Renal pelvis (tissue), 12 donors: ENCODE measurements at places on chromosomes 1 and 21.
A peak's percentile ranks its signal among the peaks of the same experiment; 100 is the strongest.

GRCh38 chr1:192477630-192478029, 97.9 kb upstream of the RGS1 start:
- no peak for DNase-seq

GRCh38 chr1:109404838-109405237, 7.1 kb upstream of the SORT1 start:
- no peak for DNase-seq

DNA sequence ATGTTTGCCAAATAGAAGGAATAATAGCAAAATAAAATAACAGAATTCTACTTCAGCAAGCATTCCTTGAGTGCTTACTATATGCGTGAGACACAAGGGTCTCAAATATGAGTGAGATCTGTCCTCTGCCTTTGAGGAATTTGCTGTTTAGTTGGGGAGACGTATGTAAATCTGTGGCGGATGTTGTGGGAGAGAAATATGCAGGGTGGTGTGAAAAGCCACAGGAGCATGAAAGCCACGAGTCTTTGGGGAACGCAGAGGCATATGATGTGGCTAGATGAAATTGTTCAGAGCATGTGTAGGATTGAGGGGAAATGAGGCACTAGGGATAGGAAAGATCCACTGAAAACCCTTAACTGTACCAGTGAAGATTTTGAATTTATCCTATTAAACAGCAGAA, 244.4 kb downstream of the PBX1 start:
- DNase-seq = no peak

- no peak for DNase-seq
Observed at GRCh38 chr1:170872663-170873062, 62.7 kb upstream of the MROH9 start.

DNA sequence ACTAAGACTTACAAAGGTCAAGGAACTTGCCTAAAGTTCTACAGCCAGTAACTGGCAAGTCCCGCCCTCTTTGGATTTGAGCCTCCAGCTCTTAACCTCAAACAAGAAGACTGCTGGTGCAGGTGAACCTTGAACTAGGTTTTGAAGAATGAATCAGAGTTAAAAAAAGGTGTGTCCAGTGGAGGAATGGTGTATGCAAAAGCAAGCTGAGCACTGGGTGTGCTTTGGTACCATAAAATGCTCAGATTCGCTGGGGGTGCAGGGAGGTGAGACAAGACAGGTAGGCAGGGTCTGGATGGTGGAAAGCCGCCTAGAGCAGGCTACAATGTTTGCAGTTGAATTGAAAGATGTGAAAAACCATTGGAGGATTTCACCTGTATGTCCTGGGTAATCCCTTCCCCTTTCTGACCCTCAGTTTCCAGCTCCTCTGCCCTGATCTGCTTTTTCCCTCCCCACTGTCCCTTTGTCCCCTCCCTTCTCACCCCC, 39.8 kb downstream of the FOXD2 start:
- DNase-seq = no peak

- DNase-seq = no peak
Observed at GRCh38 chr1:207314816-207315215, 6.7 kb upstream of the CD55 start.

DNA sequence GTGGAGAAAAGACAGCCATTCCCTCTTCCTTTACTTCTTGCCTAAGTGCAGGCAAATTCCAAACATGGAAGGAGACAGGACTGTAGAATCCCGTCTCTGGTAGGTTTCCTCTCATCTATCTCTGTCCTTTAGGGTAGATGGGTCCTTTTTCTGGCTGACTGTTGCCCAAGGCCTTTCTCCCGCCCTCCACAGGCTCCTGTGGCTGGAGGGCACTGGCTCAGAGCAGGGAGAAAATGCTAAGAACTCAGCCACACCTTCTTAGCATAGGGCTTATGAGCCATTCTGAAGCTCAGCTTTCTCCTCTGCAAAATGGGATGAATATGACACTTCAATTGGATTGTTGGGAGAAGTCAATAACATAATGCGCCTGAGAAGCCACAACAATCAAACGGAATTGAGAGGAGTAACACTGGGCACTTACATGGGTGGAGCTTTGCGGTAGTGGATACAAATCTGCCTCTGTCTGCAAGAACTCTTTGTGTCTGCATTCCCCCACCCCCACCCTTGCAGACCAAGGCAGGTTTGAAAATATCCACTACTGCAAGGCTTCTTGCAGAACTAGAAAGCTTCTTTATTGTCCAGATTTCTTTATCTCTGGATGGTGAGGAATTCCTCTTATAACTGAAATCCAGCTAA, 94.7 kb downstream of the CSMD2 start:
- DNase-seq = no peak

- DNase-seq = no peak
Observed at GRCh38 chr1:41365772-41366454, 4.7 kb downstream of the FOXO6 start.

DNA sequence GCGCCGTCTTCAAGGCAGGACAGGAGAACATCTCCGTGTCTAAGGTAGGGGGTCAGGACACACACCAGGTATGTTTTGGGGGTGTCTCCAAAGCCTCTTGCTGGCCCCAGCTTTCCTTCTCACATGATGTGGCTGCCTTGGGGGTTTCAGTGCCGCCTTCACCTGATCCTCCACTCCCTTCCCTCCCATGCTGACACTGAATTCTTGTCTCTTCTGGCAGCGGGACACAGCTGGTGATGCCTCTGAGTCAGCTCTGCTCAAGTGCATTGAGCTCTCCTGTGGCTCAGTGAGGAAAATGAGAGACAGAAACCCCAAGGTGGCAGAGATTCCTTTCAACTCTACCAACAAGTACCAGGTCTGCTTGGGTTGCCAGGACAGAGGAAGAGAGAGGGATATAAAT, 13.5 kb downstream of the ATP1A2 start:
- DNase-seq = no peak

- DNase-seq = no peak
Observed at GRCh38 chr1:223824712-223825111, 21.0 kb downstream of the TP53BP2 start.

- DNase-seq = no peak
Observed at GRCh38 chr1:68409426-68409825, 40.3 kb downstream of the RPE65 start.

DNA sequence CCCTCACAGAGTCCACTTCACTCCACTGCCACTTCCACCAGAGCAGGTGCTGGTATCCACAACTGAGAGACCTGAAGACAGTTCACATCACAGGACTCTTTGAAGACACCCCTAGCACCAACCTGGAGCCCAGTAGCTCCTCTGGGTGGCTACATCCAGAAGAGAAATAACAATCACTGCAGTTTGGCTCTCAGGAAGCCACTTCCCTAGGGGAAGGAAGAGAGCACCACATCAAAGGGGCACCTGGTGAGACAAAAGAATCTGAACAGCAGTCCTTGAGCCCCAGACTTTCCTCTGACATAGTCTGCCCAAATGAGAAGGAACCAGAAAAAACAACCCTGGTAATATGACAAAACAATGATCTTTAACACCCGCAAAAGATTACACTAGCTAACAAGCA, 113.2 kb downstream of the TENT5C start:
- no peak for DNase-seq

- DNase-seq = no peak
Observed at GRCh38 chr1:42364089-42364488, 16.5 kb upstream of the RIMKLA start.

DNA sequence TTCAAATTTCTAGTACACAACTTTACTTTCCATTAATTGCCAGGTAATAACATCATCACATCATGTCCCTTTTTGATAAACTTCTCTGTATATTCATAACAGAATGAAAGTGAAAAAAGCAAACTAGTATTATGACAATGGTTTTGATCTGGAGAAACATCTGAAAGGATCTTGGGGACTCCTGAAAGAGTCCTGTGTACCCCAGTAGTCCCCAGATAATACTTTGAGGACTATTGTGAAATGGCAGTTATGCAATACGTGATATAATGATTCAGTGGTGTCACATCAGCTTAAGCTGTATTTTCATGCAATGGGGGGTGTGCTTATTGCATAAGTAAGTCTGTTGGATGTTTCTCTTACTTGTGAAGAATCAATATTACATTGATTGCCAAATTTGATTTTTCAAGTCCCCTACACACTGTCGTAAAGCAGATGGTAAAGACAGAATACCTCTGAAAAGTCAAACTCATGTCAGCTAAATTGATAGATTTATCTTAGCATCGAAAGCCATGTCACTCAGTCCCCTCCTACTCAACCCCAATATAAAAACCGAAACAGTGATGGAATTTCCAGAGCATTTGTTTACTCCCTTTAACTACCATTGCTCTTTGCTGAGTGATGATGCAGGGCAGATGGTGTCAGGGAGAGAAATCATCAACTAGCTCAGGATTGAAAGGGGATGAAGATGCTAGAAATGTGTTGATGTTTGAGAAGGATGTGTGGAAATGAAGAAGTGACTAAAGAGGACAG, 146.7 kb upstream of the C1orf105 start:
- DNase-seq = no peak

DNA sequence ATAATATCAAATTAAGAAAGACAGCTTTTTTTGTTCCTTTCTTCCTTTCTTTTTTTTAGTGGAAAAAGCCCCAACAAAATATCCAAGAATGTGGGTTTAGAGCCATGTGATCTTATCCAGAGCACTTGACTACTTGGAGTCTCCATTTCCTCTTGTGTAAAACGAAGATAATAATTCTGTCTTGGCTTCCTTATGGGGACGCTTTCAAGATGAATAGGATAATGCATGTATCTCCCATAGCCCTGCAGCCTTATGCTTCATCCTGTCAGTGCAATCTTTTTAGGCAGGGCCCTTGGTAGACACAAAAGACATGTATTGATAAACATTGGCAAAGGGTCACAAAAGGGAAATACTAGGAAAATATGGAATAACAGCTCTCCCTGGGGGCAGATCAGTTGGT, 34.8 kb downstream of the ZBTB18 start:
- DNase-seq = no peak

DNA sequence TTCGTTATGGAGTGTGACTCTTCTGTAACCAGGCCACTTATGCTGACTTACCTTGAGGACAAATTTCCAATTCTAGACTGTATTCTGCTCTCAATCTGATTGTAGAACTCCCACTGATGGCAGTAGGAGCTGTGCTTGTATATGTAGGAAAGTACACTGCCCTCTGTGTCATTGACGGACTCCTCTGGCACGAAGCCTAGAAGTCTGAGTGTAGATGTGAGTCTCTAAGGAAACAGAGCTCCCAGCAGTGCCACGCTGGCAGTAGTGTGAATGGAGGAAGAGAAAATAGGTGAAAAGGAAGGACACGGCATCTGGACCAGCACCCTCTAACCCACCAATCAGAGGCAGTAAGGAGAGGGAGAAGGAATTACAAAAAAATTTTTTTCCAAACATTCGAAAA, 130.4 kb upstream of the ADGRL2 start:
- DNase-seq = peak; percentile 76

- DNase-seq = no peak
Observed at GRCh38 chr1:160365325-160365724, 1.5 kb upstream of the NHLH1 start.

- no peak for DNase-seq
Observed at GRCh38 chr1:109539676-109540075, at the start of gene GPR61. Gene GPR61 (plus strand): TSS chr1:109539872. CDS start chr1:109543023, 3,151 bp downstream.

DNA sequence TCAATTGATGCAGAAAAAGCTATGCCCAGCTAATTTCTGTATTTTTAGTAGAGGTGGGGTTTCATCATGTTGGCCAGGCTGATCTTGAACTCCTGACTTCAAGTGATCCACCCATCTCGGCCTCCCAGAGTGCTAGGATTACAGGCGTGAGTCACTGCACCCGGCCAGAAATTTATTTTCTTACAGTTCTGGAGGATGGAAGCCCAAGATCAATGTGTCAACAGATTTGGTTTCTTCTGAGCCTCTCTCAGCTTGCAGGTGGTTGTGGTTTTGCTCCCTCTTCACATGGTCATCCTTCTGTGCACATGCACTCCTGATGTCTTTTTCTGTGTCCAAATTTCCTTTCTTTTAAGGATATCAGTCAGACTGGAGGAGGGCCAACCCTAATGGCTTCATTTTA, 35.6 kb downstream of the SHCBP1L start:
- DNase-seq = no peak

GRCh38 chr1:207948536-207949250, 37.8 kb upstream of the CD34 start:
- DNase-seq = no peak

DNA sequence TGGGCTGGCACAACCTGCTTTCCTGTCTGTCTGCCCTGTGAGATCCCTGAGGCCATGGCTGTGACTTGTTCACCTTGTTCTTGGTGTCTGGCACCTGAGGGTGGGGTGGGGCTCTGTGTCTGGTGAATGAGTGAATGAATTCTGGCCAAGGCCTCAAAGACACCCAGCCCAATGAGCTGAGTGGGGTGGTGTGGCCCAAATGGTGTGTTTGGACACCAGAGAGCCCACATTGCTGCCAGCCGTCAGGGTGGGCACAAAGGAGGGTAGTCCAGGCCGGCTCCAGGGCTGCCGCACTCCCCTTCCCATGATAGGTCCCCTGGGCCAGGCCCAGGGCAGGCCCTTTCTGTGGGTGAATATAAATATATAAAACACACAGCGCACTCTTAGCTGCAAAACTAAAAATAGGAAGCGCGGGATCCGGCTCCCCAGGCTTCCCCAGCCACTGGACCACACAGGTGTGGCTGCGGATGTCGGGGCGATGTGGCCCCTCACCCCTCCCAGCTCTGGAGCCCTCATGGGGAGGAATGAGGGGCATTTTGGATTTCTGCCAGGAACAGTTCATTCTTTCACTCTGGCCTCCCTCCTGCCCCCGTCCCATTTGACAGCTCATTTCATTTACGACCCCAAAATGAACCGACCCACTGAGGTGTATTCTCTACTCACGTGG, 33.3 kb downstream of the RUNX3 start:
- DNase-seq = no peak

GRCh38 chr1:56025942-56026341, 553.4 kb downstream of the PLPP3 start:
- DNase-seq = no peak

DNA sequence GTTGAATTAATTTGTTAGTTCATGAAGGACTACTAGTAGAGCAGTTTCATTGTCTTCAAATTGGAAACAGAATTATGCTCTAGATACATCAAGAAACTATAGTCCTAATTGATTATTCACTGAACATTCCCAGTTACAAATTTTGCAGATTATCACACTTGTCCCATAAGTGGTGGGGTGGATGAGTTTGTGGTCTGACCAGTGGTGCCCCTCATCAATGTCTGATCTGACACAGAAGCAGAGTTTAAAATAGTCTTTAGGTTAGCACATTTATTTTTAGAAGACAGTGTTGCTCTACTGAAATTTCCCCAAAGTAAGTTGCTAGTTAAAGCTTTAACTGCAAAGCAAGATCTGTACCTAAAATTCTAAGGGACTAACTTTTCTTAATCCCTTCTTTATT, 42.9 kb downstream of the INKA2 start:
- no peak for DNase-seq

- DNase-seq = no peak
Observed at GRCh38 chr1:71223641-71224340, 143.0 kb upstream of the ZRANB2 start.
